H7 (cell line): ENCODE measurements at places on chromosomes 2 and 18.
A peak's percentile ranks its signal among the peaks of the same experiment; 100 is the strongest.

DNA sequence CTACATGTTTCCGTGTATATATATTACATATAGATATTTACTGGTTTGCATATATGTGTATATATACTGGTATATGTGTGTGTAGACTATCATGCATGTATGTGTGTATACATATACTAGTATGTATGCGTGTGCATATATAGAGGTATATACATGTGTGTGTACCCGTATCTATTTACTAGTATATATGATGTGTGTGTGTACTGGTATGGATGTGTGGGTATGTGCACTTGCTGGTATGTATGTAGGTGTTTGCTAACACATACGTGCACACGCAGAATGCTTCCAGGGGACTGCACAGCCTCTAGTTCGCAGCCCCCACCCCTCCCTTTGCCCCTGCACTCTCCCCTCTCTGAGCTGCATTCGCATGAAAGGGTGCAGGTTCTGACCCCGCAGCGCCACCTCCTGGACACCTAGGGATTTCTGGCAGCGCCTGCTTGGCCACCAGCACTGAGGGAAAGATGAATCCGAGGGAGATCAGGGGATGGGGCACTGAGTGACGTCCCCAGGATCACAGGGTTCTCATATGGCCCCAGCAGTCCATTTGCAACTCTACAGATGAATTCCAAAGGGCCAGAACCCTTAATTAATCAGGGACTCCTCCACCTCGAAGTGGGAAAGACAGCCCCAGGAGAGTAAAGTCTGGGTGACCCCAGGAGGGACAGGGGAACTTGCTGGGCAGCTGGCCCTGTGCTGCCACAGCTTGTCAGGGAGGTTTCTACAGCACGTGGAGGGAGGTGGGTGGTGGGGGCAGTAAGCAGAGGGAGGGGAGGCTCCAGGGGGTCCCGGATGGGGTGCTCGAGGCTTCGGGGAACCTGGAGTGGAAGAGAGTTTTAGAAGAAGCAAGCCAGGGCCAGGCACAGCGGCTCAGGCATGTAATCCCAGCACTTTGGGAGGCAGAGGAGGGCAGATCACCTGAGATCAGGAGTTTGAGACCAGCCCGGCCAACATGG is 66.8 kb upstream of the ASAP2 start:
- peak; percentile 88 for DNase-seq

GRCh38 chr2:199985625-199986207 is 30.3 kb downstream of the MAIP1 start:
- DNase-seq, result peak; percentile 24

DNA sequence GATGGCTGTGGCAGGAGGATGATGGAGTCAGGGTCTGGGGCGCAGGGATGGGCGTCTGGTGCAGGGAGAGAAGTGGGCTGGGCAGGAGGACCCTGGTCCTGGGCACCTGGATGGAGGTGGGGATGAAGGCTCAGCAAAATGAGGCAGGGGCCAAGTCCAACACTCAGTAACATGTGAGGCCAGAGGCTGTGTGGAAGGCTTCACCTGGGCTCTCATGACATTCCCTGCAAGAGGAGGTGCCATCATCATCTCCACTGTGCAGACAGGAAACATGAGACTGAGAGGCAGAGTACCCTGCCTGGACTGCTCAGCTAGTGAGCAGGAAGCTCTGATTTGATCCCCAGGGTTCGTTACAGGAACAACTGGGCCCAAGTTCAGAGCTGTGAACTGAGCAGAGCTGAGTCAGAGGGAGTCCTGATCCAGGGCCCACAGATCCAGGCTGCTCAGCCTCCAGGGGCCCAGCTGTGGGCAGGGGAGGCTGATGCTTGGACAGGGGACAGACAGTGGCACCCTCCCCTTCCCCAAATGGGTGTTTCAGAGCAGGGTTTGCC is 36.9 kb downstream of the HJURP start:
- DNase-seq, result no peak

- no peak for DNase-seq
These were observed 763.9 kb downstream of the TSN start for GRCh38 chr2:122519366-122519765.

GRCh38 chr18:38241216-38241615 is 675.6 kb upstream of the CELF4 start:
- no peak for DNase-seq

- DNase-seq, result peak; percentile 27
These were observed 43.4 kb downstream of the UPP2 start for GRCh38 chr2:158144914-158145625.

DNA sequence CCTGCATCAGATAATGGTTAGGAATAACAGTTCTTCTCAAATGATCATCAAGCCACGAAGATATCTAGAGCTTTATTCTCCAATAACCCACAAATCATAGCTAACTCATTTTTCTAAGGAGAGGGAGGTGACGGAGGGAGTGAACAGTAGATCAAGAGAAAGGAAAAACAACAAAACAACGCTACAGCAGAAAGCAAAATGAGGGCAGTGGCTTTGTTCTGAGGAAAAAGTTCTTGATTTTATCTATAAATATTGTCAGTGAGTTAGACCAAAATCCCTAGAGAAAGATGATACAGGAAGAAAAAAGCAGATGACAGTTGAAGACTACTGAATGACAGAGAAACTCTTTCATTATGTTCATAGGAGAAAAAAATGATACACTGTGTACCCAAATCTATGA is 71.0 kb downstream of the STK39 start:
- no peak for DNase-seq

DNA sequence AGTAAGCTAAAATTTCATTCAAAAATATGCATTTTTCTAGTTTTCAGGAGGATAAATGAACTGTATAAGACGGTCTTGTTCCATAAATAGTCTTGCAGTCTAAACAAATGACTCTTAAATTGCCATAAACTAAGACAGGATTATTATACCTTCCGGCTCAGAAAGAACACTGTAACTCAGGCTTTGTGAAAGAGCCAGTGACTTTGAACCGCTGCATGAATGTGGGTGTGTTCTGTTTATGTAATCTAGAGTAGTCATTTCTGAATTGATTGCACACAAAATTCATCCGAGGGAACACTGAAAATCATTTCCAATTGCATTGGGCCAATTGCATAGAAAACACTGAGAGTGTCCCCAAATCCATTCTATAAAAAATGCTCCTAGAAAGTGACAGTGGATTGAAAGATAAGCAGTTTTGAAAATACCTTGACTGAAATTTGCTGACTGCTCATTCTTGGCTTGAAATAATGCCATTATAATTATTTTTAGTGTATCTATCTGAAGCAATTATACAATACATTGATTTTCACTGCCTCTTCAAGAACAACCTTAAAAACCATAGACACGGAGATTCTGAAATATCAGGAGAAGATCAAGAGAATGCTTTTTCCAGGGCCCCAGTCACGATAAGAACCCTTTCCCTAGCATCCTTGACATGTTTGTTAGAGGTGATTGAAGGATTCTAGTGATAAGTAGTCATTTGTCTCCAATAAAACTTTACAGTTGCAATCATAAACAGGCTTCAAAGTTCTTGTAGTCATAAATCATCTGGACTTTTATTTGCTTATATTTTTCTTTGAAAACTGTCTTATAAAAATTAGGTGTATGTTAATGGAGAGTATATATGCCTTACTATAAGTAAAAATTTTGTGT is 55.4 kb downstream of the CNTNAP5 start:
- DNase-seq, result no peak

GRCh38 chr2:85887566-85888019 is 1.2 kb downstream of the ST3GAL5 start:
- no peak for DNase-seq

- no peak for DNase-seq
These were observed 117.6 kb upstream of the PID1 start for GRCh38 chr2:229388731-229389130.

GRCh38 chr2:72994282-72994990 is 77.1 kb downstream of the SFXN5 start:
- no peak for DNase-seq

DNA sequence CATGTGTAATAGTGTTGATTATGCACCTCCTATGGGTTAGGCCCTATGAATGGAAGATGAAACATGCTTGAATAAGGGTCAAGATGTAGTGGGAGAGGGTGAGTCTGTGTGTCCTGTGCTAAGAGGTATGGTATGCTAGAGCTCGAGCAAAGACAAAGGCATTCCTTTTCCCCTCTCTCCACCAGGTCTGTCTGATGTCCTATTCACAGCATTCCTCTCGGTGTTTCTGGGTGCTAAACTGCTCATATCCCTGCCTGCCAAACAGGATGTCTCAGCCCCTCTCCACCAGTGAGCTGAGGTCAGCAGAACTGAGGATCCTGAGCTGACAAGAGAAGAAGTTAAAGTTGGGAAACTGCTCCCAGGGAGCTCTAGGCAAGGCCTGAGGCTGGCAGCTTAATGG is 344.9 kb downstream of the TSN start:
- peak; percentile 3 for DNase-seq
